ENCODE measurements at places on chromosomes 1 and 21. TPM values are rescaled to one million over a fixed set of nuclear protein-coding genes. Genes with fewer than 3 reads are reported as not detected.

Gene IL24
- total RNA-seq: 0.54 TPM

GRCh38 chr21:44281801-44282200 is 3.9 kb upstream of the AIRE start:
- no peak for DNase-seq

Gene MTARC1
- not detected for total RNA-seq

DNA sequence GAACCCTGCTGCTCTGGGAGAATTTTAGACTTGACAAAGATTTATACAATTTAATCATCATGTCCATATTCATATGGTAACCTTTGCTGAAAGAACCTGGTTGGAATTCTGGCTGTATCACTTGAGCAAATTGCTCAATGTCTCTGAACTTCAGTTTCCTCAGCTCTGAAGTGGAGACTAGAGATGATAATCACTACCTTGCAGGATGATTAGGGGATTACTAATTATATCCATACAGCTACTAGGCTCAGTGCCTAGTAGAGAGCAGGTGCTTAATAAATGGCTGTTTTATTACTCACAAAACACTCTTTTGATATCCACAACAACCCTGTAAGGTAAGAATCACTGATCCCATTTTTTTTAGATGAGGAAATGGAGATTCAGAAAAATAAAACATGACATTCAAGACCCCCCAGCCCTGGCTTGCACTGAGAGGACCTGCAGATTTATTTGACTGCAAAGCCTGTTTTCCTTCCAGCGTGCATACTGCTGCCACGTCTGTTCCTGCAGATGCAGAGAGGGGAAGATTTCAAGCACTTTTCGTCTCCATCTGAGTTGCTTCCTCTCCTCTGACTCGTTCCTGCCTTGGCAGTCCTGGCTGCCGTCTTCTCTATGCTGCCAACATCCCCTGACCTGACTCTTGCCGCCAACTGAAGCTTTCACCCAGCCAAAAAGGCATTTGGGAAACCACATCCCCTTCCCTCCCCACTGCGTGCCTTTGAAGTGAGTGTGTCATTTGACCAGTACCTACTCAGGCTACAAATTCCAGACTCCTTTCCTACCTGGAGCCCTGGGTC is 203.0 kb downstream of the PLPP3 start:
- DNase-seq: no peak

DNA sequence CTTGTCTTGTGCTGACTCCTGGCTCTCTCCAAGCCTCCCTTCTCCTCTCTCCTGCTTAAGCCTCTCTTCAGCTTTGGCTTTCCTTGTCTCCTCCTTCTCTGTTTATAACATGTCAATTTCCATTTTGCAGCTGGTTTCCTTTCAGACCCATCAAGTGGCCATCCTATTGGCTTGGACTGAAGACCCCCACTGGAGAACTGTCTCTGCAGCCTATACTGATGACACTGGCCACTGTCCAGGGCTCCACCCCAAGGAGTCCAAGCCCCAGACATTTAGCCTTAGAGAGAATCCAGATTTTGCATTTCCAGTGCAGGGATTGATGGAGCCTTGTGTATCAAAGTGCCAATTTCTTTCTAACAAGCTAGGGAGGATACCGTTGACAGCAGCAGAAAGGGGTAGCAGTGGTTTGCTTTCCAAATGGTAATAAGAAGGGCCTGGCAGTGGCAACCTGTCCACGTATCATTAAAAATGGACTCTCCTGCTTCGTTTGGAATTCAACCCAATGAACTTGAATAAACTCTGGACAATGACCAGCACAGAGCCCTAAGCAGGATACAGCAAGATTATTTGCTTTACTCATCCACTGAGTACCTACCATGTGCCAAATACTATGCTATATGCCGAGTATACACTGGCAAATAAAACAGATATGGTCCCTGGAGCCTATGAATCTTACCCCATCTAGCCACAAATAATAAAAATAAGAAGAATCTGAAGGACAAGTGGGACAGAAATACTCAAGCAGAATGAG is 6.5 kb downstream of the OVAAL start:
- no peak for DNase-seq

DNA sequence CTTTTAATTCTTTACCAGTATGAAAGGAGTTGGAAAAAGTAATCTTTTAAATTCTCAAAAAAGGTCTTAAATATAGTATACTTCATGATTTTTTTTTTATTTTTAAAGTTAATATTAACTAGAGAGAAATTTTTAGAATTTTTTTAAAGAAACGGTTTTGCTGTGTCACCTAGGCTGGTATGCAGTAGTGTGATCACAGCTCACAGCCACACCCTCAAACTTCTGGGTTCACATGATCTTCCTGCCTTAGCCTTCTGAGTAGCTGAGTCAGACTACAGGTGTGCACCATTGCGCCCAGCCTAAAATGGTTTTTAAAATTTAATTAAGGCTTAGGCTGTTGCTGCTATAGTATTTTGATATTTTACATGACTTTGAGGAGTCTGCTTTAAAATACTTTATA is 52.4 kb downstream of the TLCD4 start:
- no peak for DNase-seq
